ENCODE measurements at places on chromosomes 3 and 15.

DNA sequence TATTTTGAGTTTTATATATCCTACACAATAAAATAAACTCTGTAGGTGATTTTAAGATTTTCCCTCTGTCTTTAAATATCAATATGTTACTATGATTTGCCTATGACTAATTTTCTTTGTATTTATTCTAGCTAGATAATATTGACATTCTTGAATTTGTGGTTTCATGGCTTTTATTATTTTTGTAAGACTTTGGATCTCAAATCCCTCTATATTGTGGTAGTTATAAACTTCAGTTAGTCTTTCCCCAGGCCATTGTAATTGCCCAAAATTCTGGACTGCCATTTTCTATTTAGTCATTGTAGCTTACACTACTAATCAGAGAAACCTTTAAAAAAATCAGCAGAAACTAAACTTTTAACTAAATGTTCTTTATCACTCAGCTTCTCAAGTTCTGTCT lies 1559.3 kb upstream of the GBE1 start:
- no peak for DNase-seq

DNA sequence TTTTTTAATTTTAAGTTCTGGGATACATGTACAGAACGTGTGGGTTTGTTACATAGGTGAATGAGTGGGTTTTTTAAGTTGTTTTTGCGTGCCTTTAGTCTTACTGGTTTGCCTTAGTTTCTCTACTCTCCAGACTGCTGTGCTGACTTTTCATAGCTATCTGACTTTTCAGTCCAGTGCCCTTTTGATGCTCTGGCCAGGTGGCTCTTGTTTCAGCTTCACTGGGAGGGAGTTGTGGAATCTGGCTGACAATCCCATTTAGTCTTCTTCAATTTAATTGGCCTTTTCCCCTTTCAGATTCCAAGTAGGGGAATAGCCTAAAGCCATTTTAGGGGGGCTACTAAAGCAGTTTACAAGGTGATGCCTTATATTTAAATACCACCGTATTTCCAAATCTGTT lies 30.1 kb downstream of the FNDC3B start:
- DNase-seq, result no peak

DNA sequence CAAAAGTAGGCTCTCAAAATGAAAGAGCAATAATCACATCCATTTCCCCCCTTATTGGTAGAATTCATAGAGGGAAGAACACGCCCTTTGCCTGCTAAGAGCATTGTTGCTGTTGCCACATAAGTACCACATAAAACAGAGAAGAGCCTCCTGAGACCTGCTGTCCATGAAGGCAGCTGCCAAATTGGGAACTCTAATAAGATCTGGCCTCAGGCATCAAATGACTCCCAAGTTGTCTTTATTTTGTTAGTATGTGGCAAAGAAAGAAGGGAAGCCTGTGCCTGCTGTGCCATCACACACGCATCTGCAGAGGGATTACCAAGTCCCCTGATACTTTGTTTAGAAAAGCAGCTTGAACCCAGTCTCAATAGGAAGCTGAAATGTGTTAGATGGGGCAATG lies 23.9 kb downstream of the VGLL3 start:
- DNase-seq, result no peak

DNA sequence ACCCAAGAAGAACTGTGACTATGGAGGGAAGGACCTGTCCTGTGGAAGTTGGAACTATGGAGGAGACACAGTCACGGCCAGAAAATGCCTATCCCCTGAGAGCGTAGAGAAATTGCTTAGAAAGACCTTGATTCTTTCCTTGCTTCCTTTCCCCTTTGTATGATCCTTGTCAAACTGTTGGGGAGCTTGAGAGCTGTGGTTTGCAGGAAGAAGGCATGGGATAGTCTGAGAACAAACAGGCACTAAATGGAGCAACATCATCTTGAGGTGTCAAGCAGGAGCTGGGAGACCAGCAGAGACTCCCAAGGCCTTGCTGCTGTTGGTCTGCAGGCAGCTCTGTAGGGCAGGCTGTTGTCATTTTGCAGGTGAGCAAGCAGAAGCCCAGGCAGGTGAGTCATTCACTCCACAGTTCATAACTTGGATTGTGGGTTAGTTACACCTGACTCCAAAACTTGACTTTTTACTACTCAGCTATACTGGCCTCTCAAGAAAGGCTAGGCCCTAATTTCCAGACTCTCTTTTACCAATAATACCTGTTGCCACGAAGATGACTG lies 298.9 kb downstream of the LRTM1 start:
- no peak for DNase-seq

DNA sequence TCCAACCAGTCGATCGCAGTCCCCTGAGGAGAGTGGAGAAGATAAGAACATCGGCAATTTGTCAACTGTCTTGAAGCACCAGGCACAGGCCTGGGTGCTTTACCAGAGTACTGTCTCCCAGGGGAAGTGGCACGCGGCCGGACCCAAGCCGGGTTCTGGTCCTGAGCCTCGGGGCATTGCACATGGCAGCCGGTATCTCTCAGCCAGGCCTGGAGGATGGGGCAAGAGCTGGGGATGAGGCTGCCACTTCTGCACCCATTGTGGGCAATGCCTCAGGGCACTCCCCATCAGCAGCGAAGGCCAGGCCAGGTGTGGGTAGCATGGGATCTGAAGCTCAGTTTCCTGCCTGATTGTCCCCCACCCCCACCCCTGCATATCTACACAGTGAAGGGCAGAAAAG lies 77.5 kb downstream of the ADCY5 start:
- DNase-seq, result no peak

- no peak for DNase-seq
Measured at GRCh38 chr3:122946185-122946584, 81.4 kb downstream of the SEMA5B start.

DNA sequence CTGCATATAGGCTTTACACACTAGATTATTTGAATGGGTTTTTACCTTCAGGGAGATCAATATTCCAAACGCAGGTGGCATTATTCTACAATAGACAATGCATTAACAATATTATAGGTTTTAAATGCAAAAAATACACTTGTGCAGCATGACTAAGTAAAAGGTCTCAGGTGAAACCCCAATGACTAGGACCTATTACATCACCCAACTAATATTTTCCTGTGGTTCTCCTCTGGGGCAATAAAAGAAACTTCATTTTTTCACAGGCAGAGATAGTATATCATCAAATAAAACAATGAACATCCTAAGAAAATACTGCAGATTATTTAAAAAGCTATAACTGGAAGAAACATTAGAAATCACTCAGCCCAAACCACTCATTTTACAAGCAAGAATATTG lies 375.3 kb downstream of the ROBO1 start:
- DNase-seq, result no peak
